ENCODE measurements at places on chromosomes 6 and 20.
A peak's percentile ranks its signal among the peaks of the same experiment; 100 is the strongest.

- no peak for DNase-seq
Observed at GRCh38 chr6:21331235-21331634, 262.3 kb upstream of the SOX4 start.

DNA sequence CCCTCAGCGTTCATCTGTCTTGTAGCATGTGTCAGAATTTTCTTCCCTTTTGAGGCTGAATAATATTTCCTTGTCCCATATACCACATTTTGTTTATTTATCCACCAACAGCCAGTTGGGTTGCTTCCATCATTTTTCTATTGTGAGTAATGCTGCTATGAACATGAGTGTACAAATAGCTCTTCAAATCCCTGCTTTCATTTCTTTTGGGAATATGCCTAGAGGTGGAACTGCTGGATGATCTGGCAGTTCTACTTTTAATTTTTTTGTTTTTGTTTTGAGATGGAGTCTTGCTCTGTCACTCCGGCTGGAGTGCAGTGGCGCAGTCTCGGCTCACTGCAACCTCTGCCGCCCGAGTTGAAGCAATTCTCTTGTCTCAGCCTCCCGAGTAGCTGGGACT is 64.7 kb downstream of the SASH1 start:
- DNase-seq = peak; percentile 95

GRCh38 chr6:74937936-74938335 is 267.9 kb downstream of the COL12A1 start:
- DNase-seq = no peak

- no peak for DNase-seq
Observed at GRCh38 chr6:157455731-157456523, 74.9 kb downstream of the ZDHHC14 start.

DNA sequence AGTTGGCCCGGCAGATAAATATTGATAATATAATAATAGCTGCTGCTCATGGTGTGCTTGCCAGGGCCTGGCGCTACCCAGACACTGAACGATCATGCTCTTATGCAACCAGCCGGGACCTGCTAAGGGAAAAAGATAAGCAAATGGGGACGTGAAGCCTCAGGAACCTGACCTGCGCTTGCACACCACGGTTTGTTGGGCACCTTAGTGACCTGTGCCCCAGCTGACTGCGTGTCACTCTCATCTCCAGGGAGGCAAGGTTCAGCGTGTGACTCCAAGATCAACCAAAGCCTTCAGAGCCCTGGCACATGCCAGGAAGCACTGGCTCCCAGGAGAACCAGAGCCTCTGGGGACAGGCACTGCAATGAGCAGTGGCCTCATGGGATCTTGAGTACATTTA is 111.1 kb downstream of the AGPAT4 start:
- no peak for DNase-seq

DNA sequence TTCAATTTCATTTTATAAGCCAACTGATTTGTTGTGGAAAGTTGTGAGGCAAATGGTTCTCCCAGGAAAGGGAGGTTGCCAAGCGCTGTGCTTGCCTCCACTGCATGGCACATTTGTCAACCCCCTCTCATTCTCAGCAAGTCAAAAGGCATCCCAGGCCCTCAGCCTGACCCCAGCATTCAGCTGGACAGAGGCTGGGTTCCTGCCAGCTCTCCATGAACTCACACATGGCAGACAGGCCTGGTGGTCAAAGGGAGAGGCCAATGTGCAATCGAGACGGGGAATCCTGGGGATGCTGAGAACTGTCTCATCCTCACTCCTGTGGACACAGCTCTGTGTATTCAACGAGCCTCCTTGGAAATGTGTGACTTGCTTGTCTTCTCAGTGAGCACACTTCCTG is 106.0 kb upstream of the CDH4 start:
- no peak for DNase-seq

GRCh38 chr6:137977206-137977605 is 110.1 kb downstream of the TNFAIP3 start:
- no peak for DNase-seq

DNA sequence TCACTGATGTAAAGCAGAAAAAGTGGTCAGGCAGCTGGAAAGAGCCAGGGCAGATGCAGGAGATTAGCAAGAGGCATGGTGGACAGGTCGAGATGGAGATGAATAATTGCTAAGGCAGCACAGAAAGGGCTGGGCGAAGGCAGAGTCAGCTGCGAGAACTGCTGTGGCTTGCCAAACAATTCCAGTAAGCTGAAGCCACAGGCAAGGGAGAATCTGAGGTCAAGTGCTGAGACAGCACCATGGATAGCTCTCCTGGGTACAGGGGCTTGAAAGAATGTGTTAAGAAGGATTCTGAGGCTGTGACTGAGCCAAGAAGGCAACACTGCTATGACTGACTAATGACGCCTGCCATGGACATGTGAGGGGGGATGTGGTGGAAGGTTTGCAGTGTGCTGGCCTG is 220.8 kb upstream of the FOXA2 start:
- peak; percentile 65 for DNase-seq

DNA sequence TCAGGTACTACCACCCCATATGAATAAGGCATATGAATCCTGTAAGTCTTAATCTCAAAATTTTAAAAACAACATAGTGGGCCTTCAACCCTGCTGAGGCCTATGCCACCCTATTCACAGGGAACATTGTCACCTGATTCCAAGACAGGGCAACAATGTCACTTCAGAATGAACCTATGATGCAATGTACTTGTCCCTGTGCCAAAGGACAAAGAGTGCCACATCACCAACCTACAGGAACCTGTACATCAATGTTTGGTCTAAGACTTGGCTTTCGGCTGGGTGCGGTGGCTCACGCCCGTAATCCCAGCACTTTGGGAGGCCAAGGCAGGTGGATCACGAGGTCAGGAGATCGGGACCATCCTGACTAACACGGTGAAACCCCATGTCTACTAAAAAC is 318.5 kb upstream of the JARID2 start:
- no peak for DNase-seq

DNA sequence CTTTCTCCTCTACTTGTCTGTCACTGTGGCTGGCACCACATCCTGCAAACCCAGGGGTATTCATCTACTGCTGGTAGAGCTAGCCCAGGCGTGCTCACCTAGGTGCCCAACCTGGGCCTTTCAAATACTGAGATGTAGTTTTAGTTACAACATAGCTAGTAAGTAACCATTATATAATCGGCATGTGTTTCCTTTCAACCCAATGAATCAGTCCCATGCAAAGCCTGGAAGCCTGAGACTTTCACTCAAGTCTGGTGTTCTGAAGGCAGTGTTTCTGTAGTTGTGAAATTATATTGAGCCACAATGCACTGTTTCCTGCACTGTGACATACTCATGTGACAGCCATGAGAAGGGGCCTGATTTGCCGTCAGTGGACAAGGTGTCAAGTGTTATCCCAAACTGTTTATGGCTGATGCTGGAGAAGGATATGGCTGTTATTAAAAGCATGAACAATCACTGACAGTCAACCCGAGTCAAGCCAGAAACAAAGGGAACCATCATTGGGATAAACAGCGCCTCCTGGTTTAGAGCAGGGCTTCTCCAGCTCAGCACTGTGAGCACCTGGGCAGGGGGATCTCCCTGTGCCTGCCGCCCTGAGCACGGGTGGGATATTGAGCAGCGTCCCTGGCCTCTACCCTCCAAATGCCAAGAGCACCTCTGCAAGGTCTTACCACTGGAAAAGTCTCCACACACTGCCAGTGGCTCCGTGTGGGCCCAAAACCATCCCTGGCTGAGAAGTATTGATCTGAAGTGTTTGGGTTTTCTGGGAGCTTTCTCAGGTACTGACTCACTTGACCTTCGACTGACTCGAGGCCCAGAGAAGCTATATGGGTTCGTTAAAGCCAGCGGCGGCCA is 1.6 kb downstream of the PSMA7 start:
- DNase-seq = no peak

DNA sequence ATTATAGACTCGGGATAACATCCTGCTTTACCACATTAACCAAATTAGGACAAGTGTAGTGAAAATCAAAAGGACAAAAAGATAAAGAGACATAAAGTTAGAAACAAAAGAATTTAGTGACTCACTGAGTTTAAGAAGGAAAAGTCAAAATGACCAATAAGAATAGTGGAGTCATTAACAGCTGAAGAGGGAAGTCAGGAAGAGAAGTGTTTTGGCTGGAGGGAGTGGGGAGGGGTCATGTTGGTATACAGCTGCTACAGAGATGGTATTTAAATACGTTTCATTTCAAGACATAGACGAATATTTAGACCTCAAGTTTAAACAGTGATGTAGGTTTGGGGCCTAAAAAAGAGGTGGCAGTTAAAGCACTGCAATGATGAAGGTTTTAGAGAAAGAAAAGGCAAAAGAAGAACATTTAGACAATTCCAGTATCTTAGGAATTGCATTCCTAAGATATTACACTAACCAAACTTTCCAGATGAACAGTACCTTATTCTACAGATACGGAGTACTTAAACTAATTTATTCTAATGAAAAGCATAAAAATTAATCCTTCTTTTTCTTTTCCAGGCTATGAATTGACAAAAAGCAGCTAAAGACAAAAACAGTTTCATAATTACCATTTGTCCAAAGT is 10.6 kb downstream of the FKBP5 start:
- no peak for DNase-seq

DNA sequence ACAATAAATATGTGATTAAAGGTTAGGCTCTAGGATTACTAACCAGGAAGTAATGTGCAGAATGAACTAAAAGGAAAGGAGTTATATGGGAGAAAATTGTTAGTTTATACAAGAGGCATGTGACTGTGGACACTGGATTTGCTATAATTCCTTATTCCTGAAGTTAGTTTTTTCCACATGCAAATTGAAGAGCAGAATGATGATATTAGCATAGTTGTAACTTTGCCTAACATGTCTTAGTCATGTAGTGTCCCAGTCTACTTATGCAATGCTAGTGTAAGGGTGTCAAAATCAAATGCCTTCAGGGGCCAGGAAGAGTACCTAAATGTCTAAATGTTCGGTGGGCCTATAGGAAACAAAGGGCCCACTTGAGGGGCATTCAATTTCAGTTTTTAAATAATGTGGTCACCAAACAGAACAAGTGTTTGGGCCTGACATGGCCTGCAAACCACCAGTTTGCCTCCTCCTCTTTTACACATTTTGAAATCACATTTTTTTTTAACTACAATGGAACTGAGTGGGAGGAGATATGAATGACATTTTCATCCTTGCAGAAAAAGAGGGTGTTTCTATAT is 28.0 kb upstream of the CEP85L start:
- no peak for DNase-seq

DNA sequence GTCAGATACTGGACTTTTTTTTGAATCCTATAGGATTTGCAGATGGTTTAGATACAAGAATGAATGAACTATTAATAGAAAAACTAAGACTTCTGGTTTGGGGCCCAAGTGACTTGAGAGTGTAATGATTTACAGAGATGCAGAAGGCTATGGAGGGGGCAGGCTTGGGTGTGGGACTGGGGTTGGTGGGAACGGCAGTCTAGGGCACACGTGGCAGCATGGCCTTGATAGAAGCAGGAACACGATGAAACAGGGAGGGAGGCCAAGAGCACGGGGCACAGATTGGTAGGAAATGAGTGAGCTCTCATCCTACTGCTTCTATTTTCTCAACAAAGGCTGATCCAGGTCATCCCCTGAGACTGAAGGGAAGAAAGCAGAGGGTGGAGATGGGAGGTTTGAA is 3.4 kb upstream of the UST start:
- no peak for DNase-seq

DNA sequence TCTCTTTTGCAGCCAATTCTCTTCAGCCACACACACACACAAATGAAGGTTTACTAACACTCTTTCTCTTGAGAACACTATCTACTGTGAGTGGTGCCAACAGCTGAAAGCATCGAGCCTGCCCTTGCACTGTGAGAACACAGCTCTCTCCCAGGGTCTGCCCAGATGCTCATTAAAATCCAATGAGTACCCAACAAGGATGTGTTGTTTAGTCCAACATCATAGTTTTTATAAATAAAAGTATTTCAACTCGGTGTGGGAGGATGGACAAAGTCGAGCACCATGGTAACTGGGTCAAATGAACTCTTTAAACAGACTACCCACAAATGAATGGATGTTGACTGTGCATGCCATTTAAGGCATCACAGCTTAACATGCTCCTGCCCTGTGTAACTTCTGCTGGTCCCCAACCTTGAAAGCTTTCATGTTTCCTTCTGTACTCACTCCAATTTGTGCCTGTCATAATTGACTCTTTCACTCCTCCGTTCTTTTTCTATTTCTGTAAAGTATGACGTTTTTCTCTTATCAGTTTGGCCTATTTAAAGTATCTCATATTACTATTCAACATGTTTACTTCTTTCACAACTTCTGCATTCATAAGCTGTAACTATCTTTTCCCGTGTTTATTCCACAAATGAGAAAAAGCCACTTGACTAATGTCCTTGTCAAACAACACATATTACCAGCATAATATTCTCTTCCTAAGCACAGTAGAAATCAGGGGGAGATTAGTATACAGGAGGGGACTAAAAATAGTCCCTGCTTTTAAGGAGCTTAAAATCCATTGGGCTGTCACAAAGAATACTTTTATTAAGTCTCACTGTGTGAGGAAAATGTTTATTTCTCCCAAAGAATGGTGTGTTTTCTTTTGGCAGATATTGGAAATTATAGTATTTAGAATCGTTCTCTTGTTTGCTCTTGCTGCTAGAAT is 215.4 kb downstream of the RFPL4B start:
- no peak for DNase-seq

DNA sequence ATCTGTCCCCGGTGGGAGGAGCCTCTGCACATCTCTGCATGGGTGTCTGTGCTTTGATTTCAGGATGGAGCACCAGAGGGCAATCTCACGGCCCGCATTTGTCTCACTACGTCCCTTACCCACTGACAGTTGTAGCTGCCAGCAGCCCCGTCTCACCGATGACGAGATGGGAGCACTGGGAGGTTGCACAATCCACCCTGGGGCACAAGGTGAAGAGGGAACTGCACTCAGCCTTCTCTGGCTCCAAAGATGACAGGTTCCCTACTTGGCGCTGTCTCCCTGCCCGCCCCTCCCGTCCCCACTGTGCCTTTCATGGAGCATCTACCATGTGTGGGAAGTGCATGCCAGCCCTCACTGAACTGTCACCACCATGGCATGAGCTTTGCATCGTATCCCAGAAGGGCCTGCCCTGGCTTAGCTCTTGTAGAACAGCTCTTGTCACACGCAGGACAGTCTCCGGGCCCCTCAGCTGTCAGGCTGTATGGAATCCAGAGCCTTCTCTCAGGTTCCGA is 99.9 kb upstream of the PMEPA1 start:
- no peak for DNase-seq

- DNase-seq = no peak
Observed at GRCh38 chr6:157487110-157487773, 106.3 kb downstream of the ZDHHC14 start.

DNA sequence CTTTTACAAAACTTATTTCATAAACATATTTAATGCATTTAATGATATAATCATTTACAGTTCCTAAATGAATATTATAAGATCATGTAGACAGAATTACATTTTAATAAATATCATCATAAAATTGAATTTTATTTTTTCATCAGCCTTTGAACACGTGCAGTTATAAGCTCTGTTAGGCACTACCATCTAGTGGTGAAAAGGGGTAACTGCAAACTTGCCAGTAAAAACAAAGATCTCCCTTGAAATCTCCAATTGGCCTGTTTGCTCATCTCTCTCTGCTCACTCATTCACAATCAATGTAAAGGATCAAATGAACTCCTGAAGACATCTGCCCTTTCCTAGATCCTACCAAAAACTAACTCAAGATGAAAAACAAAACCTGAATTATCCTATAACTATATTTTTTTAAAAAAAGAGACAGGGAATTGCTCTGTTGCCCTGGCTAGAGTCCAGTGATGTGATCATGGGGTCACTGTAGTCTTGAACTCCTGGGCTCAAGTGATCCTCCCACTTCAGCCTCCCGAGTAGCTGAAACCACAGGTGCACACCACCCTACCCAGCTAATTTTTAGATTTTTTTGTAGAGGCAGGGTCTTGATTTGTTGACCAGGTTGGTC is 31.7 kb downstream of the SAMHD1 start:
- DNase-seq = peak; percentile 53

GRCh38 chr6:36428911-36429310 is 13.7 kb downstream of the PXT1 start:
- no peak for DNase-seq

Measured in astrocyte of the cerebellum (primary cell).